ENCODE measurements at places on chromosomes 7 and 10.

DNA sequence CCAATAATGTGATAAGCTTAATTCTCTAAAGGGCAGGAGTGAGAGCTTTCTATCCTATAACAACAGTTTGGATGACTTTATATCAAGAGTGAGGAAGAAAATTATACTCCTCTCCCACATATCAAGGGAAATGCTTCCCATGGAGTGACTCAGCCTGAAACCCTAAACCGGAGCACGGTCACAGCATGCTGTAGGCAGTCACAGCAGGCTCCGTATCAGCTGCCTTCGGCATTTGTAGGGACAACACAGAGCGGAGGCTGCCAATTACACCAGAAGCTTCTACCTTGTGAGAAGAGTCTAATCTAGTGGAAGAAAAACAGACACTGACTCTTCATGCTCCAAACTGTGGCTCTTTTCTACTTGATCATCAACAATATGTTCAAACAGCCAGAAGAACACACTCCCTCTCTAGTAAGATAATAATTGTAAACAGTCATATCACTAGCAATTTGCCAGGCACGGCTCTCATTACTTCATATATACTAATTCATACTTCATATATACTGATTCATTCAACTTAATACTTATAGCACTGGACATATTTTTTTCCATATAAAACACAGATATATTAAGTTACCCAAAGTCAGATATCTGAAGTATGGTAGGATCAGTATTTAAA lies 65.9 kb downstream of the DGKB start:
- DNase-seq: no peak

GRCh38 chr10:12221323-12222298 lies 25.6 kb downstream of the CDC123 start:
- DNase-seq: no peak

DNA sequence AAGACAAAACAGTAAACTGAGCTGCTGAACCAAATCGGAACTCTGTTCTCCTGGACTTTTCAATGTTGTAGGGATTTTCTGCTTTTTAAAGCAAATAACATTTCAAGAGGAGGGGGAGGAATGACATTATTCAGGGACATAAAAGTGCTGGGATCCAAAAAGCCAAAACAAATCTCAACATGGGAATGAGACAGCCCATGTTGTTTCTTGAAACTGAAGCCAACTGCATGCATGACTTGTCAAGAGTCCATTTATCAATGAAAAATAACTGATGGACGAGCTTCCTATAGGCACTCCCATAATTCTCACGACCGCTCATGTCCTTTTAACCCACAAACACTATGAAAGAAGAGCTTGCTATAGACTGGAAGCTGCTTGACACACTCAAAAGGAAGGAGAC lies 27.8 kb downstream of the FAM53B start:
- DNase-seq: no peak

- no peak for DNase-seq
Observed at GRCh38 chr7:155560196-155560885, 14.0 kb upstream of the CNPY1 start.

- no peak for DNase-seq
Observed at GRCh38 chr10:124376411-124376810, 42.3 kb downstream of the OAT start.

DNA sequence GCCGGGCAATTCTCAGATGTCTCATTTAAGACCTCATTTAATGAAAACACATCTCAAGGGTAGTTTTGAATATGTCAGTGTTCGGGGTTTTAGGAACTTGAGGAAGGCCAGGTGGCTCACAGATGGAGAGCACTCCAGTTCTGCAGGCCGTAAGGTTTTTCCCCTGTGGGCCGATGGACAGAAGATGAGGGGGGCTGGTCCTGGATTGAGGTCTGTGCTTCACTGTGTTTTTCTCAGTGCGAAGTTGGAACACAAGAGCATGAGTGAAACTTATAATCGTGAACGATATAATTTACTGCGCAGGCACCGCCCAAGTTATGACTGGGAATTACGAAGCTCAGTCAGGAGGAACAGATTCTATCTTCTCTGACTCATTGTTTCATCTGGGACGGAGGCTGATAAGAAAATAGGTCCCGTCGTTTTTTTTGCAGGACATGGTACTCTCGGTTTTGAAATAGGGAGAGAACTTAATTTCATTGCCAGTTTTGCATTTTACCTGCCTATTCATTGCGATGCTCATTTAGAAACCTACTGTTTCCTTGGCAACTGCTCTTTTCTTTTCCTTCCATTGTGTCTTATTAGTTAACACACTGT lies 591.0 kb upstream of the PFKP start:
- no peak for DNase-seq

- peak; percentile 22 for DNase-seq
Observed at GRCh38 chr10:13001041-13001886, at the start of gene CCDC3. Gene CCDC3 (minus strand): TSS chr10:13001713. CDS start chr10:13001570, 143 bp downstream.

DNA sequence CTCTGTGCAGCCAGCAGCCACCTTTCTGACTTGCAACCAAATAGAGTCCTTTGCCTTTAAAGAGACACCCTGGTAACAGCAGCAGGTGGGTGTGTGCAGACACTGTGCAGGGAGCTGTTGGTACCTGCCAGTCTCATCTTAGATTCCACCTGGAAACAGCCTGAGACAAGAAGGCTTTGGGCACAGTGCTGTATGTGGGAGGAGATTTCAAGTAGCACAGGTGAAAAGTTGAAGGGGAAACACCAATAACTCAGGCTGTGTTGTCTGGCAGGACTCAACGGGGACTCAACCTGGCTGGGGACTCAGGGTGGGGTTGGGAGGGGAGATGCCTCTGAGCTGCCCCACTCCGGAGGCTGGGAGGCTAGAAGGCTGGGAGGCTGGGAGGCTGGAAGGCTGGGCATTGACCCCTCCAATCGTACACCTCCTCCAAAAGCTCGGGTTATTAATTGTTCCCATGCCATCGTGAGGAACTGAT lies 6.7 kb downstream of the CPXM2 start:
- no peak for DNase-seq

GRCh38 chr10:35789996-35790395 lies 147.9 kb upstream of the FZD8 start:
- no peak for DNase-seq

Measured in progenitor cell of endocrine pancreas (in vitro differentiated cells).